ENCODE measurements at places on chromosomes 5 and 9. TPM values are rescaled to one million over a fixed set of nuclear protein-coding genes. Genes with fewer than 3 reads are reported as not detected.

Gene UGT3A1
- total RNA-seq, result not detected

Gene SHOC1
- total RNA-seq, result not detected

Gene IL5
- total RNA-seq, result not detected

Gene LHX2
- total RNA-seq, result not detected

Gene ACTBL2
- total RNA-seq, result under 0.01 TPM

Gene MYMK
- 1.0 TPM for total RNA-seq

Gene LRRC26
- not detected for total RNA-seq

Gene CA9
- 6.7 TPM for total RNA-seq

Gene ZBTB43
- total RNA-seq, result 4.4 TPM

Gene PCDHA10
- total RNA-seq, result not detected

Gene WDR31
- total RNA-seq, result 0.91 TPM

Gene IFNA21
- total RNA-seq, result not detected

Gene FRRS1L
- 0.13 TPM for total RNA-seq

Gene ANGPTL2
- 10.1 TPM for total RNA-seq

Gene LIFR
- total RNA-seq, result 64.1 TPM

Gene CDKN2A
- total RNA-seq, result 8.3 TPM

Gene OR2V1
- total RNA-seq, result not detected

Gene CCDC152
- total RNA-seq, result 2.1 TPM

Gene CCDC183
- not detected for total RNA-seq

Gene ADAMTS13
- total RNA-seq, result 4.0 TPM

All from epithelial cell of alveolus of lung (primary cell).